Right renal cortex interstitium (tissue), 3 donors: ENCODE measurements at places on chromosomes 4 and X. TPM values are rescaled to one million over a fixed set of nuclear protein-coding genes. Genes with fewer than 3 reads are reported as not detected.

Gene BMPR1B
- 24.9 TPM for polyA plus RNA-seq

Gene UPF3B
- 37.9 TPM for polyA plus RNA-seq

Gene DUSP21
- not detected for polyA plus RNA-seq

Gene IBSP
- not detected for polyA plus RNA-seq

Gene PABPC4L
- polyA plus RNA-seq, result 11.0 TPM

Gene P2RY8
- 1.5 TPM for polyA plus RNA-seq

Gene NRK
- 15.1 TPM for polyA plus RNA-seq

GRCh38 chr4:19380600-19380999 lies 871.1 kb upstream of the SLIT2 start:
- DNase-seq, result no peak

GRCh38 chrX:77935886-77936285 lies 25.4 kb downstream of the ATP7A start:
- DNase-seq, result no peak

DNA sequence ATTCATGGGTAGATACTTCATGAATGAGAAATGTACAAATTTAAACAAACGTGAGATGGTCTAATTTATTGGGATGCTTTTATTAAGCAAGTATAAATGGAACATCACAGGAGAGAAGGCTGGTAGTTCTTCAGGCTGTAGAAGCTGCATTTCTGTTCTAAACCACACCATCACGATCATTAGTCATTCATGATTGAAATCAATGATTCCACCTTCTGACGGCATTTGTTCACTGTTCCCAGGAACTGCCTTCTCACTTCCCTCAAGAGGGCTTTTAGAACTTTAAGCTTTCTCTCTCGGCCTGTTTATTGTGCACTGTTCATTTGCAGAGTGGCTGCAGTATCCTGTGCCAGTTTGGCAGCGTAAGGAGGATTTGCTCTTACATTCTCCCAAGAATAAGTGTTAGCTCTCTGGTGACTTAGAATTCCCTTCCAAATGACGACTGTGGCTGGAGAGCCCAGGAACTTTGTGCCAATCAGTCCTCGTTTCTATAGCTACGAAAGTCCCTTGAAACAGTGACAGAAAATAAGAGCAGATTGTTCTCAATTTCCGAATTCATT lies 54.7 kb downstream of the MFAP3L start:
- DNase-seq, result no peak

- no peak for DNase-seq
Measured at GRCh38 chr4:126354784-126355183, 1040.0 kb downstream of the FAT4 start.

GRCh38 chr4:142419712-142420111 lies 426.4 kb downstream of the INPP4B start:
- no peak for DNase-seq

DNA sequence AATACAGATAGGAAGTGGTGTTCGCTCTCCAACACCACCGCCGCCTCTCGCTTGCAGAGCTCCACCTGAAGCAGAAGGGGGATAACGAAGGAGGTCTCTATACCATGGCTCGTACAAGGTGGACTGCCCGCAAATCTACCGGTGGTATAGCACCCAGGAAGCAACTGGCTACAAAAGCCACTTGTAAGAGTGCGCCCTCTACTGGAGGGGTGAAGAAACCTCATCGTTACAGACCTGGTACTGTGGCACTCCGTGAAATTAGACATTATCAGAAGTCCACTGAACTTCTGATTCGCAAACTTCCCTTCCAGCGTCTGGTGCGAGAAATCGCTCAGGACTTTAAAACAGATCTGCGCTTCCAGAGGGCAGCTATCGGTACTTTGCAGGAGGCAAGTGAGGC lies 5.2 kb upstream of the BMP15 start:
- DNase-seq, result no peak

DNA sequence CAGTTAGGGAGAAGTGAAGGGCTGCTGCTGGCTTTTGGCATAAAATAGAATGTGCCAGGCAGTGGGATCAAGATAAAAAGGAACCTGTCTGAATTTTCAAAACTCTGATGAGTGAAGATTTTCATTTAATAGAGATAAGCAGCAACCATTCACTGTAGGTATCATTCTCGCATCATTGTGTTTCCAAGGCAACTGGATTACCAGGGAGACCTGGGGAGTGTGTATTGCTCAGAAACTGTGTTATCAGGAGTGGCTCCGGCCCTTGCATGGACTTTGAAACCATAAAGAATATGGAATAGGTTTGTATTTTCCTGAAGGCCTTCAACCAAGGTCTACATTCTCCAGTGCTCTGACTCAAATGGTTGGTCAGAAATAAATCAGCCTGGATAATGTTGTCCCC lies 23.3 kb upstream of the MAGEA4 start:
- DNase-seq, result no peak

DNA sequence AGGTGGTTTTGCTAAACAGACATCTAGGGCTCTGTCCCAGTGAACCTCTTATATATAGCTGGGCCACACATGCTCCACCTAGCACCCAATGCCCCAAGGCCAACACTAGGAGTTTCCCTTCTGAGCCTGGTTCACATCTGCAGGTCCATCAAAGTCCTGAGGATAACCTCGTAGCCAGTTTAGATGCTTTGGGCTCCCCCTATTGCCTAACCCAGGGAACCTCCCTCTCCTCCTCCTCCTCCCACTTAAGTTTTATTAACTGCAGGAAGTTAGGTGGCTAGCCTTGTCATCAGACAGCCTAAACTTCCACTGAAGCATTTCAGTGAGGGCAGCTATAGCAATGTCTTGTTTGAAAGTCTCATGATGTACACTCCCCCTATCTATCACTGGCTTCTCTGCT lies 88.0 kb downstream of the GUCY2F start:
- no peak for DNase-seq

DNA sequence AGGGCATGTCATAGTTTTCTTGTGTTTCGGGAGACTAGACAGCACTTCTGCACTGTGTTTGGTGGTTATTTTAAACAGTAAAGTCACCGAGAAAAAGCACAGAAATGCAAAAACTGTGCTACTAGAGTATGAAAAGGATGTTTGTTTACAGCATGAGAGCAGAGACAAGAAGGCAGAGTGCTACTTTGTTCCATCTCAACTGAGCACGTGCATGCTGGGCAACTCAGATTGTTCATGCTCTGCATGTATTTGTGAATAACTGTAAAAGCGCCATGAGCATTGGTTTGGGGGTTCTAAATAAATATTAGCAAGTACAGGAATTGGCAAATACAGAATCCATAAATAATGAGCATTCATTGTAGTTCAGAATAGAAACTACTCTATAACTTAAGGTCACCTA lies 7.4 kb downstream of the EVC start:
- no peak for DNase-seq

DNA sequence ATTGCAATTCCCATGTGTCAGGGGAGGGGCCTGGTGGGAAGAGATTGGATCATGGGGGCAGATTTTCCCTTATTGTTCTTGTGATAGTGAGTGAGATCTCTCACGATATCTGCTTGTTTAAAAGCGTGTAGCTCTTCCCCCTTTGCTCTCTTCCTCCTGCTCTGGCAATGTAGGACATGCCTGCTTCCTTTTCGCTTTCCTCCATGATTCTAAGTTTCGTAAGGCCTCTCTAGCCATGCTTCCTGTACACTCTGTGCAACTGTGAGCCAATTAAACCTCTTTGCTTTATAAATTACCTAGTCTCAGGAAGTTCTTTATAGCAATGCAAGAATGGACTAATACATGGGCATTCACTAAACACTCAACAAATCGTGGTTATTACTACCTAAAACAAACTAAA lies 37.2 kb upstream of the PAPSS1 start:
- no peak for DNase-seq

- no peak for DNase-seq
Measured at GRCh38 chr4:145346081-145346480, 135.6 kb upstream of the SMAD1 start.

DNA sequence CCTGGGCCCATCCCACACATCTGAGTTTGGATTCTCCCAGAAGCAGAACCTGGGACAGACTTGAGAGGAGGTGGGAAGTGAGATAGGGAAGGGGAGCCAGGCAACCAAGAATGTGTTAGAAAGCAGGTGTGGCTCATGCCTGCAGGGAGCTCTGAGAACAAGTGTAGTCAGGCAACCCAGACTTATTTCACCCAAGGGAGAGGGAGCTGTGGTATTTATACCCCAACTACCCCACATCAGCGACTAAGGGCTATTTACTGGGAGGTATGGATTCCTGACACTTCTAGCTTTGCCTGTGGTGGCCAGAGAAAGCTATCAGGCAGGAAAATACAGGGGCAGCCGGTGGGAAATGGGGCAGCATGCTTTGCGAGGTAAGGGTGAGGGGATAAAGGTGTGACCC lies 125.8 kb upstream of the MSX1 start:
- no peak for DNase-seq

DNA sequence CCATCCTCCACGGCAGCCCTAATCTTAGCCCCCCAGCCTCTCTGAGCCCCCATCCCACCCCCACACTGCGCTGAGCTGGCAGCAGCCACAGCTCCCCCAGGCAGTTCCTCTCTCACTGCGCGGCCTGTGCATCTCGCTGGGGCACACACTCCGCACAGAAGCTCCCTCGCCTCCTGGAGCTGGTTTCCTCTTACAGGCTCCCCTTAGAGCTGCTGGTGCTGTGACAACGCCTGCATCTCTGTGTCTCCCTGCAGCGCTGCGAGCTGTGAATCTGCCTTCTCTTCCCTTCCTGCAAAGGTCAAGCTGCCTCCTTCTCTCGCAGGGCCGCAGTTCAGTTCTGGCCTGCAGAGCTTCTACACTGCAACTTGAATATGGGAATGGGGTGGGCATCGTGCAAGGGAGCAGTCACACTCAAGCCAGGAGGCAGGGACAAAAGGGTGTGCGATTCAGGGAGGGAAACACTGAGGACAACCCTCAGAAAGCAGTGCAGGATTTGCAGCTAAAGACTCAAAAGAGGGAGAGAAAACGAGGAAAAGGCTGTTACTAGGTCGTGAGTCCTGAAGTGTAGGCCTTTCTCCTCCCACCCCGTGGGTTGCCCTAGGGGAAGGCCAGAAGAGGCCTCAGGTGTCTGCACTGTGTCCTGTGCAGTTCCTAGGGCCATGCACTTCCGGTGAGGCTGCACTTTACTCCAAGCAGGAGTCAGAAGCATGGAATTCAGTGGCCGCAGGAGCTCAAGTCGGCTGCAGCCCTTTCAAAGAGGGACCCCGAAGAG lies 87.0 kb downstream of the BCOR start:
- DNase-seq, result no peak

GRCh38 chrX:2766906-2767305 lies 15.1 kb downstream of the XG start:
- DNase-seq, result no peak

DNA sequence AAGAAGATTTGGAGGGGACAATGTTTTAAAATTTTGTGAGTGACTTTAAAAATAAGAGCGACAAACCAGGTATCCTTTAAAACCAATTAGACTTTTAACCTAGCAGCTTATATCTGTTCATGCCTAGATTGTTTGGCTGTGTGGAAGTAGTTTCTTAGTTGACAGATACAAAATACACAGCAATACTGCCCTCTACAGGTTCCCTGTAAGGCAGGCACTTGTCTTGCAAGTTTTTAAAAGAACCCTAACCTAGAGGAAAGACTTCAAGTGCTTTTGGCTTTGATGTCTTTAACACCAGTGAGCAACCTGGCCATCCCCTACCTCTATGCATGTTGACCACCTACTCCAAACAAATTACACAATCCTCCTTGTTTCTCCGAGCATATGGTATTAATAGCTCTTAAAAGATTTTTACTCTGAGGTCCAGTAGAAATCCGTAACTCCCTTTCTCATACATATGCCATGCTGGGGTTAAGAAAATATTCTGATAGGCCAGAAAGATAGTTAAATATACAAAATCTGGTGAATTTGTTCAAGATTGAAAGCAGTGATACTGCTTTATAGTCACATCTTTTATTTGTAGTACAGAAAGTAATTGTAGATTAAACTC lies 273.0 kb downstream of the ARHGAP24 start:
- DNase-seq, result peak; percentile 58
